ENCODE measurements at places on chromosomes 4 and X. TPM values are rescaled to one million over a fixed set of nuclear protein-coding genes. Genes with fewer than 3 reads are reported as not detected.

VCX3A gene
- not detected for total RNA-seq

CT47A7 gene
- total RNA-seq = not detected

DCAF8L2 gene
- not detected for total RNA-seq

HMGN5 gene
- total RNA-seq = 6.1 TPM

STAP1 gene
- total RNA-seq = 5.5 TPM

SLITRK2 gene
- not detected for total RNA-seq

All from activated CD4-positive, alpha-beta memory T cell treated with anti-CD3 and anti-CD28 coated beads for 36 hours (primary cell).